NCI-H1048 (cell line): ENCODE measurements at places on chromosomes 4 and X.

DNA sequence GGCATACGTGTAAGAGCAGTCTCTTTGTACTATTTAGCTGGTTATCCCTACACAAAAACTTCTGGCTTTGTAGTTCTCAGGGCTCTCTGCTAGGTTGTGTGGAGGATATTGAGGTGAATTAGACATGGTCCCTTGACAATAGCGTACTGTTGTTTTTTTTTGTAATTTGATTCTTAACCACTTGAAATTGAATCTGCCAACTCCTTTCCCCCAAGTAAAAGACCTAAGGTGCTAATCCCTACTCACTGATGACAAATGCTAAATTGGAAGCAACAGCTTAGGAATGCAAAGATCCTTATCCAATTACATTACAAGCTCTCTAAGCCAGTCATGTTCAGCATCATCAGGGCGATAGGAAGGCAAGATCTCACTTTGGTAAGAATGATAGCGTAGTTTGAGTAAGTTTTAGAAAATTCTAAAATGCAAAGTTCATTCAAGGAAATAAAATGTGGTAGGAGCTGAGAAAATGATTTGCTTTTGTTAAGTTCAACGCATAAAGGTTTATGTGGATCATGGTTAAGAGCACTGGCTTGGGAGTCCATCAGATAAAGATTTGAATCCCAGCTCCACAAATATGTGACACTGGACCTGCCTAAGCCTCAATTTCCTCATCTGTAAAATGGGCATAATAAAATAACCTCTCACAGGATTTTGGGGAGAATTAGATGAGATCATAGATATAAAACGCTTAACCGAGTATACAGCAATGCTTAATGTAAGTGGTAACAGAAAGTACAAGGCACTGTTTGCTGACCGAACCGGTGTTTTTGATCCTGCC is 39.3 kb downstream of the DOCK11 start:
- no peak for DNase-seq

- DNase-seq = no peak
Observed at GRCh38 chr4:8296491-8296890, 26.9 kb downstream of the HTRA3 start.

GRCh38 chr4:94534401-94535312 is 82.9 kb downstream of the PDLIM5 start:
- DNase-seq = no peak

DNA sequence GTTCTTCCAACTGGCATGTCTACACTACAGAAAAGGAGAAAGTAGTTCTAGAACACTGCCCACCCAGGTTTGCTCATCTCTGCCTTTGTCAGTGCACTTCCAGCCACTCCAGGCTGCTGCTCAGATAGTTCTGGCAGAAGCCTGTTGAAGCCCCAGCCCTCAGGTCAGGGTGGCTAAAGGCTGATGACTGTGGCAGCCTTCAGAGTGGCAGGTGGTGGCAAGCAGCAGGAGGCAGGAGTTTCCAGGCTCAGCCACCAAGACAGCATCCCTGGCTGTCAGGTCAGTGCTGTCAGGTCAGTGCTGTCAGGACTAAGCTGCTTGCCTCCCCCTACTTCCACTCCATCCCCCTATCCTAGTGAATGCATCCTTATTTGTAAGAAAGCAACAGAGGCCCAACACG is 100.4 kb downstream of the MAMLD1 start:
- no peak for DNase-seq

DNA sequence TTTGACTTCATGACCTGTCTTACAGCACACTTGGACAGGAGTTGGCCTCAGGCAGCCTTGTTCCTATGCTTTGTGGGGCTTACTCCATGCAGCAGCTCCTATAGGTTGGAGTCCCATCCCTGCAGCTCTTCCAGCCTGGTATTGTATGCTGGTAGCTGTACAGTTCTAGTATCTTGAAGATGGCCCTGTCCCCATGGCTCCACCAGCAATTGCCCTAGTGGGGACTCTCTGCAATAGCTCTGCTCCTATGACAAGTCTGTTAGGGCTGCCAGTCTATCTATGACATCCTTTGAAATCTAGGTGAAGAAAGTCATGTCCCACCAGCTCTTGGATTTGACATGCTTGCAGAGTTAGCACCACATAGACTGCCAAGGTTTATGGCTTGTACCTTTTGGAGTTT is 252.6 kb downstream of the ANTXR2 start:
- DNase-seq = no peak

DNA sequence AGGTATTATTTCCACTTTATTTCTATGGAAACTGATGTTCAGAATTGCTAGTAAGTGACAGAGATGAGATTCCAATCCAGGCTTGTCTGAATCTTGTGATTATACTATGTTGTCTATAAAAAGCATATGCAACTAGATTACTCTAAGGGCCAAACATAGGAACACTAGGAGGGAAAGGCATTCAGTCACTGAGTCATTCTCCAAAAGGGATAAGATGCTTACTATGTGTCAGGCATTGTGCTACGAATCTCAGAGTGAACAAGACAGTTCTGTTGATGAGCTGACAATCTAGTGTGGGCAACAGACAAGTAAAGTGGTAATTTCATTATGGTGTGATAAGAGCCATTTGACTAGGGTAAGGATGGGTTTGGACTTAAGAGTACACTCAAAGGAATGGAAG is 77.2 kb downstream of the RASL11B start:
- no peak for DNase-seq

GRCh38 chr4:9999956-10000561 is 21.2 kb downstream of the SLC2A9 start:
- DNase-seq = no peak

GRCh38 chr4:94135701-94136100 is 72.0 kb upstream of the SMARCAD1 start:
- no peak for DNase-seq

DNA sequence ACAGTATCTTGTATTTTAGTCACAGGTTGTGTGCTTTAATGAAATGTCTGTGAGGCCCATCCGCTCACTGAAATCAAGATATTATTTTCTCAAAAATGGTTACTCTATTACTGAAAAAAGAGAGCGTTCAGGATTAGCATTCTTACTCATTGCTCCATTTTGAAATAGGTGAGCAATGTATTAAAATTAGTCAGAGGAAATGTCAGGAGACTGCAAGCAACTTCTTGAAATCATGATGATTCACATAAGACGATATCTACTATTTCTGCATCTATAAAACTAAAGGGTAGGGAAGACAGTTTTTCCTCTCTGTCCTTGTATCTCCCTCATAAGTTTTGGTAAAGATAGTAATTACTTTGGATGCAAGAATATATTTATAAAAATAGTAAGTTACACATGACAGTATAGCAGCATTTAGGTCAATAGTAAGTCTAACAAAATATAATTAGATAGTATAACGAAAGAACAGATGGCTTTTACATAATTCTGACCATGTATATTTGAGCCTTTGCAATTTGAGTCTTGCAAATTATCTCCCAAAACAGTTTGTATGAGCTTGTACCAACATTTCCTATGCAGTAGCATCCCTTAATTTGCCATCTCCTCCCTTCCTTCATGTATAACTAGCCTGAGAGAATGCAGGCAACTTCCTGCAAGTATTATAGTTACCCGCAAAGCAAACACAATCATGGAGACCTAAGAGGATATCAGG is 937.8 kb downstream of the PCDH7 start:
- DNase-seq = no peak

- no peak for DNase-seq
Observed at GRCh38 chr4:5749568-5749967, 38.6 kb downstream of the EVC start.

DNA sequence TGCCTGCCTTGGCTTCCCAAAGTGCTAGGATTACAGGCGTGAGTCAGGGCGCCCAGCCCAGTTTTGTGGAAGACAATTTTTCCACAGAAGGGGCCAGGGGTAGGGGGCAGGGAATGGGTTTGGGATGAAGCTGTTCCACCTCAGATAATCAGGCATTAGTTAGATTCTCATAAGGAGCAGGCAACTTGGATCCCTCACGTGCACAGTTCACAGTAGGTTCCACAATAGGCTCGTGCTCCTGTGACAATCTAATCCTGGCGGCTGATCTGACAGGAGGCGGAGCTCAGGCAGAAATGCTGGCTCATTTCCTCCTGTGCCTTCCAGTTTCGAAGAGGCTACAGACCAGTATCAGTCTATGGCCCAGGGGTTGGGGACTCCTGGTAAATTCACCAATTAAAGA is 491.6 kb upstream of the AADAT start:
- no peak for DNase-seq

- DNase-seq = no peak
Observed at GRCh38 chr4:139600662-139601061, 44.6 kb upstream of the SETD7 start.

- no peak for DNase-seq
Observed at GRCh38 chrX:30613721-30614120, 36.2 kb upstream of the TASL start.

DNA sequence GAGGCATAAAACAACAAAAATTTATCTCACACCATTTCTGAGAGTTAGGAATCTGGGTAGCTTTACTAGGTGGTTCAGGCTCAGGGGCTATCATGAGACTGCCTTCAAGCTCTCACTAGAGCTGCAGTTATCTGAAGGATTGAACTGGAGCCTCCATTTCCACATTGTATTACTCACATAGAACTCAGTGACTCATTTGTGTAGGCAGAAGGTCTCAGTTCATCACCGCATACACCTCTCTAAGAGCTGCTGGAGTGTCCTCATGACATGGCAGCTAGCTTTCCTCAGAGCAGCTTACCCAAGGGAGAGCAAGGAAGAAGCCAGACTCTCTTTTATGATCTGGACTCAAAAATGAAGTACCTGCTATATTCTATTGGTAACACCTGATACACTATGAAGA is 389.2 kb downstream of the IQCM start:
- no peak for DNase-seq

DNA sequence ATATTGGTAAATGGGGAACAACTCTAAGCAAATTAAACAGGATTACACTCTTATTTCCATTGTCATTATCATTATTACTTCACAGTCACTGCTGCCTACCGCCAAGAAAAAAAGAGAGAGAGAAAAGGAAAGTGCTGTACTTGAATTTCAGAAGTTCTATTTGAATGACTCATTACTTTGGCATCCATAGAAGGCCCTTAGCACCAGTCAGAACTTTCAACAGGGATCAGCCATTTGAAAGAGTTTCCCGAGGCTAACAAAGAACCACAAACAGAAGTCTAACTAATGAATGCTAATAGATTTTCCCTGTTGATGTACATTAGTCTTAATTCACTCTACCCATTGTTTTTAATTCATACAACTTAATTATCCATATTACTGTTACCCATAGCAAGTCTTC is 116.3 kb downstream of the SHROOM4 start:
- no peak for DNase-seq

DNA sequence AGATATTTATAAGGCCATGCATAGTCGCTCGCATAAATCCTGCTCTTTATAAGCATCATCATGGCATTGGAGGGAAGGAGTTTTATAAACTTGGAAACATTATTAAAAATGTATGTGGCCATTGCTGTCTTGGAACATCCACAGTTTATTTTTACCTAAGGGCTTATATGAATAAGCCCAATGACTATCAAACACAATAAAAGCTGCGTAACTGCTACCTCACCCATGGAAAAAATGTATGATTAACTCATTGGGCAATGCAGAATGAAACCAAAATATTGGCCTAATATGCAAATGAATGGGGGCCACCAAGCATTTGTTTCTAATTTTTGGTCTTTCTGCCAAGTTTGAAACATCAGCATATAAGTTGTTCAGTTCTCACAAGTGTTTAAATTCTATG is 19.1 kb downstream of the GEMIN8 start:
- no peak for DNase-seq

- DNase-seq = no peak
Observed at GRCh38 chr4:163697121-163697520, 202.6 kb downstream of the TMA16 start.

DNA sequence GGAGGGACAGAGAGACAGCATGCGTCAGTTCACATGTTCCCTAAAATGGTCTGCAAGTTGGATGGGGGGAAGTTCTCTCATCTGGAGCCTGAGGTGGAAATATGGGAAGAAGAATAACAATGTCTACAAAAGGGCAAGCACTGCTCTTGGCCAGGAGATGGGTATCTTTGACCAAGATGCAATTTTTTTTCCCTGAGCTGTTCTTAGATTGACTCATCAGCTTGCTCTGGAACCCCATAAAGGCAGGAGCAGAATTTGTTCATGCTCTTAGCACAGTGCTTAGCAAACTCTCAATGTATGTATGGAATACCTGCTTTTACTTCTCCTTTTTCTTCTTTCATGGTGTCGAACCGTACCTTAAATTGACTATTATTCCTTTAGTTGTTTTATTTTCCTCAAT is 90.5 kb upstream of the ZNF827 start:
- no peak for DNase-seq

GRCh38 chr4:865121-865465 is 39.2 kb upstream of the CPLX1 start:
- no peak for DNase-seq

GRCh38 chr4:99934891-99935290 is 11.5 kb downstream of the DNAJB14 start:
- DNase-seq = no peak

DNA sequence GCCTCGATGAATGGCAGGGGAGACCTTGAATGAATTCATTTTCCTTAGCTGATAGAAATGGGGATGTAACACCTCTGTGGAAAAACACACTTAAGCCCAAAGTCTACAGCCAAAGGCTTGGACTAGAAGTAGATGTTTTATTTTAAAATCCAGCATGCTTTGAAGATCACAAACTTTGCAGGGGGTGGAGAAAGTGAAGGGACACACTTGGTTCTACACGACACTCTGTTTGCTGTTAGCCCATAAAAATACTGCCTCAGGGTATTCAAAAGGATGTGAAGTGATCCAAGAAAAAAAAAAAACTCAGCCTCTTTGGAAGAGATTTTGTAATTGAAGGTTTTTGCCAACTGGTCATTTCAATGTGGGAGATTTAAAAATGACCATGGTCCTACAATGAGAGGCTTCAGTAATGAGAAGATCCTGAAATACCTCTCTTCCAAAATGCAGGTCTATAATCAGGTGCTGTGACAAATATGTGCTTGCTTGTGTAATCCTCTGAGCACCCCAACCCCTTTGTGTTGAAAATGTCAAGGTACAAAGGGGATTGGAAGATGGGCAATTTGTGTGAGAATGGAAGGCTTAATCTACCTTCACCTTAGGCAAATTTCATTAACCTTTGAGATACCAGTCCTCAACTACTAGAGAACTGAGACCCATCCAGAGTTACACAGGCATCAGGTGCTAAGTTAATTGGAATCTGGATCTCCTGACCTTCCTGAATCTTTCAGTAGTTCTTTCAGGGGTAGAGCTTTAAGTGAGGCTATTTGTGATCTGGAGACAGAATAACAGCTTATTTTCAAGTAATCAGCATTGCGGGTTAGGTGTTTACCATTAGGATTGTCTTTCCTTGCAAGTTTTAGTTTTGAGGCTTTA is 82.5 kb downstream of the HS6ST2 start:
- DNase-seq = no peak

DNA sequence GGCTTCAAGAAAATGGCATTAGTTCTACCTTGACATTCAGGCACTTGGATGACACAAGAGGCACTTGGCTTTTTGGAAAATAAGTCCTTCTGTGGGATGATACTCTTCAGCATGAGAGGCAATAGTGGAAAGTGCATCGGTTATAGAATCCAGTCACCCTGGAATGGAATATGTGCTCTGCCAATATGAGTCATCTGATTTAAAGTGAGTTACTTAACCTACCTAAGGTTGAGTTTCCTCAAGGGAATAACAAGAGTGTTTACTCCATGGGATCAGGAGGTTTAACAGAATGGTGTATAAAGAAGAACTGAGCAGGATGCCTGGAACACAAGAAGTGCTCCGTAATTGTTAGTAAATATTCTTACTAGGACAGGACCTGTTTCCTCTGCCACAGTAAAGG is 10.7 kb downstream of the SLC39A8 start:
- DNase-seq = no peak

- DNase-seq = no peak
Observed at GRCh38 chr4:81490403-81491160, 18.9 kb upstream of the RASGEF1B start.
